Effector CD4-positive, alpha-beta T cell (primary cell): ENCODE measurements at places on chromosomes 11 and 22.
A peak's percentile ranks its signal among the peaks of the same experiment; 100 is the strongest.

- DNase-seq: no peak
Observed at GRCh38 chr11:104487046-104487806, 323.3 kb upstream of the PDGFD start.

- no peak for DNase-seq
Observed at GRCh38 chr11:84261707-84262106, 975.5 kb upstream of the CCDC90B start.

DNA sequence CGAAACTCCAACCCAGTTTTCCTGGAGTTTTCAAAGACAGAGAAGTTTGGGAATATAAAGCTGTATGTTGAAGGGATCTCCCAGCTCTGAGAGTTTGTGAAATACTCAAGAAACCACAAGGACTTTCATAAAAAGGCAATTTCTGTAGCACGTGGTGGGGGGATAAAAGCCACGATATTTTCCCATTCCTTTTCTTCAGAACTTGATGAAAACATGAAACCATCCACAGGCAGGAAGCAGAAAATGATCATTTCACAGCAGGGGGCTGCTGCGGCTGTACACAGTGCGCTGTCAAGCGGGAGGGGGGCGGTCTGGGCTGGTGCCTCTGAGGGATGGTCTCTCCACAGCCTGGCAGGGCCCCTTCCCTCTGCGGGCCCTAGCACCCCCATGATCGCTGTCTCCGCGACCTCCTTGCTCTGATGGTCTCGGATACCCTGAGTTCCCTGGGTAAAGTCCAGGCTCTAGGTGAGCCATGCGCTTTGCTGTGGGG is 423.2 kb downstream of the MN1 start:
- DNase-seq: no peak

DNA sequence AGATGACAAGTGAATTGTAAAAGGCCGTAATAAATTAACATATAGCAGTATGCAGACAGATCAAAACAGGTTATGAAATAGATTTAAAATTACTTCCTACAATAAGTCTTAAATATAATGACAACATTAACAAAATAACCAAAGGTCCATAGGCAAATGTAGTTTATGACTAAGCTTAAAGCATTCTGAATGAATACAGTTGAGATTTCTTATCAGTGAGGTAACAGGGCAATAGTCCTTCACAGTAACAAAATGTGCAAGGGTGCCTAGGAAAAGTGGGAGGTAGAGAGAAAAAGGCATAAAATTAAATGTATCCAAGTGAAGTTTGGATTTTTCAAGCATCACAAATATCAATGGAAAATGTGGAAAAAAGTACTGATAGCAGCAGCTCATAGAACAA is 20.9 kb upstream of the P4HA3 start:
- no peak for DNase-seq

DNA sequence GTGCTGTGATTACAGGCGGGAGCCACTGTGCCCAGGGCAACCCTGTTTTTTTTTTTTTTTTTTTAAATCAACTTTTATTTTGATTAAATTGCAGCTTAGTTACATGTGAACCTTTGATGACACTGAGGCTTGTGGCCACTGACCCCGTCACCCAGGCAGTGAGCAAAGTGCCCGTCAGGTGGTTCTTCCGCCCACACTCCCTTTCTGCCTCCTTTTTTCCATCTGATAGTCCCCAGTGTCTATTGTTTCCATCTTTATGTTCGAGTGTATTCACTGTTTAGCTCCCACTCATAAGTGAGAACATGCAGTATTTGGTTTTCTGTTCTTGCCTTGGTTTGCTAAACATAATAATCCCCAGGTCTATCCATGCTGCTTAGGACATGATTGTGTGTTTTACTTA is 110.9 kb upstream of the GRK3 start:
- no peak for DNase-seq

GRCh38 chr11:131616481-131617140 is 246.2 kb downstream of the NTM start:
- DNase-seq: no peak

DNA sequence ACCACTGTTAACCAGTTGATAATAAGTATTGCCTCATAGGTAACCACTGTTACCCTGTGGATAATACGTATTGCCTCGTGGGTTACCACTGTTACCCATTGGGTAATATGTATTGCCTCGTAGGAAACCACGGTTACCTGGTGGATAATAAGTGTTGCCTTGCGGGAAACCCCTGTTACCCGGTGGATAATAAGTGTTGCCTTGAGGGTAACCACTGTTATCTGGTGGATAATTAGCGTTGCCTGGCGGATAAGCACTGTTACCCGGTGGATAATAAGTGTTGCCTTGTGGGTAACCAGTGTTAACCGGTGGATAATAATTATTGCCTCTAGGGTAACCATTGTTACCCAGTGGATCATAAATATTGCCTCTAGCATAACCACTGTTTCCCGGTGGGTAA is 27.3 kb upstream of the NXPE4 start:
- DNase-seq: no peak

DNA sequence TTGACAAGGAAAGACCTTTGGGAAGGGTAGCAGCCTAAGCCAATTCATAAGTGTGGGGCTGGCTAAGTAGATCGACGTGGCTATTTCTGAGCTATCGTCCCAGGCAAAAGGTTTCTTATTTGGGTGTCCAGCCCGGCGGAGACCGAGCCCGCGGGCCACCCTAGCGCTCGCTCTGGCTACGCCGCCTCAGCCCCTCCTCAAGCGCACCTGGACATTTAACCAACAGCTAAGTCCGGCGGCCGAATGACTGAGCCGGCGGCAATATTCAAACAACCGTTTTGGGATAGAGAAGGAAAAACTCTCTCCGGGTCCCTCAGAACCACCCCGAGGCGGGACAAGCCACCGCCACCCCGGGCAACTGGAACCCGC is 457 bp downstream of the RNF141 start:
- no peak for DNase-seq

GRCh38 chr11:80103142-80103859 is 662.5 kb upstream of the TENM4 start:
- DNase-seq: no peak

GRCh38 chr11:504053-504993 is 2.7 kb downstream of the RNH1 start:
- DNase-seq: no peak

GRCh38 chr11:67629386-67630227 is at the start of gene NUDT8:
NUDT8 (minus strand) TSS chr11:67629937; CDS start chr11:67629911, 26 bp downstream.
- peak; percentile 92 for DNase-seq

GRCh38 chr11:130905512-130905911 is 10.8 kb downstream of the SNX19 start:
- DNase-seq: no peak

- no peak for DNase-seq
Observed at GRCh38 chr11:106765469-106766258, 252.6 kb downstream of the GUCY1A2 start.

DNA sequence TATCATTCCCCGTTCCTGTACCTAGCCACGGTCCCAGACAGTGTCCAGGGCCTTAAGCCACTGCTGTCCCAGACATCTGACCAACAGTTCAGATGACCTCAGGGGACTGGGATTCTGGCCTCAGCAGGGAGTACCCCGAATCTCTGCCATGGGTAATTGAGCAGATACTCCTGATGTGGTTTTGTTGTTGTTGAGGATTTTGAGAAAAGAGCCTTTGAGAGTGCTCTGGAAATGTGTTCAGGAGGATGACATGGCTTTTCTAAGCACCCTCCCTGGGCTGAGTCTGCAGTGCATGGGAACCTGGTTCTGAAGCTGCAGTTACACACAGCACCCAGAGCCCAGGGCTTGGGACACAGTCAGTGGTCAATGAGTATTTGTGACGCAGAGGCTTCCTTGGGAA is 30.4 kb downstream of the ADAMTS15 start:
- DNase-seq: no peak

- no peak for DNase-seq
Observed at GRCh38 chr11:45167283-45167682, 20.8 kb downstream of the PRDM11 start.

GRCh38 chr11:106277484-106277883 is 200.0 kb downstream of the AASDHPPT start:
- no peak for DNase-seq
